ENCODE measurements at places on chromosomes 7 and 10.

DNA sequence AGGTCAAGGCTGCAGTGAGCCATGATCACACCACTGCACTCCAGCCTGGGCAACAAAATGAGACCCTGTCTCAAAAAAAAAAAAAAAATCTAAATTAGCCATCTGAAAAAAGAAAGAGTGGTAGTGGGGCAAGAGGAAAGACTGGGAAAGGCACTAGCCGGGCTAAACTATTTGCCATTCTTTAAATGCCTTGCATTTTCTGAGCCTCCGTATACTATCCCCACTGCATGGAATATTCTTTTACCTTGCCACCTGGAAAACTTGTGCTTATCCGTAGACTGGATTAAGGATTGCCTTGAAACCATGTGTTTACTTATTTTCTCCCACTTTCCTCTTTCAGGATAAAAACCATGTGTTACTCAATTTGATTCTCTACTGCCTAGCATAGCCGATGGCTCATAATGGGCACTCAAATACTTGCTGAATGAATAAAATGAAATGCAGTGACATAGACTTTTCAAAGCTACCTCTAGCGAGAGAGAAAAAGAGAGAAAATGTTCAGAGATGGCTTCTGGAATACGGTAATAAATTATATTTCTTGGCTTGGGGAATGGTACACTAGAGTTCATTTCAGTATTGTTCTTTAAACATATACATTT lies 30.6 kb downstream of the HYCC1 start:
- DNase-seq, result no peak

DNA sequence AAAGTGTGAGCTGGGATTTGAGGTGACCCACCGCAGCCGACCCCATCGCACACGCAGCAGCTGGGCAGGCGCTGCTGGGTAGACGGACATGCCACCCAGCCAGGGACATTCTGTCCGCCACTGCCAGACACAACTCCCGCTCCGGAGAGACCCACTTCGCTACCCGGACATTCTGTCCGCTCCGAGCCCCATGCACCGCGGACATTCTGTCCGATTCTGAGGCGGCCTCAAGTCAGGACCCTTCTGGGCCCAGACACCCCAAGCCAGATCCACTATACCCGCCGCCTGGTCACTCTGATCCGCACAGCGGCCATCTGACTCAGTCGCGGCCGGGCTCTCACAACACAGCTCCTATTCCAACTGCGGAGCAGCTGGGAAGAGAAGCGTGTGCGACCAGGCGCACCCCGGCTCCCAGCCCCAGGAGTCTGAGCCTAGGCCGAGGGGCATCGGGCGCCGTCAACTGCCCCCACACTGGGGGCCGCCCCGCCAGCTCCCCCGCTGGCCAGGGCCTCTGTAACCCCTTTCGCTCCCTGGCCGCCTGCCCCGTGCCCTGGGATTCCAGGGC lies 763 bp downstream of the PITX3 start:
- DNase-seq, result no peak

GRCh38 chr7:26159243-26159642 lies 7.2 kb downstream of the NFE2L3 start:
- DNase-seq, result no peak

DNA sequence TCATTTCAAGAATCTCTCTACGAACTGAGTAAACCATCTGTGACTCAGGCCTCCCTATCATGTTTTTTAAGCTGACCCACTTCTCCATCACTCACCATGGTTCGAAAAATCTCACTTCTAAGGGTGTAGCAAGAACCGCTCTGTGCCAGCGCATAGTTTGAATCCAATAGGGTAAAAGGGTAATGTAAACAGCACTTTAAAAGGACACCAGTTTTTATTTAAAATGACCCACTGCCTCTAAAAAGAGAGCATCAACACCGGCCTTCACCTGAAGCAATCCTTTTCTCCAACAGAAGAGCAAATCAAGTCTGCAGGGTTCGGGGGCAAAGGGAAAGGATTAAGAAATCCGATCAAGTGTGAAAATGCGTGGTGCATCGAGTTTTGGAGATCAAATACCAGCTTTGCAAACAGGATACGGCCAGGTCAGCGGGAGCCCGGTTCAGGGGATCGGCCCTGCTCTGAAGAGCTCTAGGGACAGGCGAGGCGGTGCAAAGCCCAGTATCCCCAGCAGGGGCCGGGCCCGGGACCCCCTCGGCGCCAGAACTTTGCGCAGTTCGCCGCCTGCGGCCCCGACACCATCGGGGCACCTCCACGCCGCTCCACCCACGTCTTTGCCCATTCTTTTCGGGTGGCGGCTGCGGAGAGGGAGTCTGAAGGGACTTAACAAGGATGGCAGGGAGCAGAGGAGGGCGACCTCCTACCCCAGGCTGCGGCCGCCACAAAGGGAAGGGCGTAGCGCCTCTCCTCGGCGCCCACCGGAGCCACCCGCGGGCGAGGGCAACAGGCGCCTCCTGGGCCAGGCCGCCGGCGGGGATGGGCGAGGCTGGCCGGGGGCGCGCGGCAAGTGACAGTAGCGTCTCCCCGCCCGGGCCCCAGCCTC lies 842 bp downstream of the NMT2 start:
- DNase-seq, result peak; percentile 52

DNA sequence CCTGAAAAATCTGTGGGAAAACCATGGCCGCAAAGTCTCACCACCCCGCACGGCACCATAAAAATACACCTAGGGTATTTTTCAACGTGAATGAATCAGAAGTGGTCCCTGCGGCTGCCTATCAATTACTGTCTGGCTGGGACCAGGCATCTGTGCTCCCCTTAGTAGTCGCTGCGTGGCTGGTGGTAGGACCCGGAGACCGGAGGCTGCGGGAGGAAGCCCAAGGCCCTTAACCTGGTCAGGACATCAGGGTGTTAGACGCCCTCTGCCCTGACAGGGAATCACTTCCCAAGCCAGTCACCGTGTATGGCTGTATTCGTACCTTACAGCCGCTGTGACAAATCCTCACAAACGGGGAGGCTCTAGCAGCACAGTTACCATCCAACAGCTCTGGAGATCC lies 141.5 kb upstream of the PPP2R2D start:
- no peak for DNase-seq

DNA sequence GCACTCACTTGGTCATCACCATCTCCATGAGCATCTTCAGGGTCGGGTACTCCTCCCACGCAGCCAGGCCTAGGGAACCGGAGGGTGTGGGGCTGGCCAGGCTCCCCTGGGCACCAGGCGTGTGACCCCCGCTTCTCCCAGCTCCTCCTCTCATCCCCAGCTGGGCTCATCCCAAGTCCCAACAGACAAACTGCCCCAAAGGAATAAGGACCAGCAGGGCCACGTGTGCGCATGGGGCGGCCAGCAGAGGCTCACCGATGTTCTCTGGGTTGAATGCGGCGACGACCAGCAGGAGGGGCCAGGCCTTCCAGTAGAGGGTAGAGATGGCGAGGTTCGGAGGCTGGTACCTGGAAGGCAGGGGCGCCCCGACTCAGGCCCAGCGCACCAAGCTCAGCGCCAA lies 14.9 kb downstream of the INTS1 start:
- DNase-seq, result no peak

GRCh38 chr7:15015545-15016314 lies 113.2 kb upstream of the DGKB start:
- DNase-seq, result peak; percentile 28

- DNase-seq, result no peak
Measured at GRCh38 chr7:129831424-129832058, 121.2 kb downstream of the UBE2H start.

- no peak for DNase-seq
Measured at GRCh38 chr10:121493521-121493920, 104.7 kb downstream of the FGFR2 start.

DNA sequence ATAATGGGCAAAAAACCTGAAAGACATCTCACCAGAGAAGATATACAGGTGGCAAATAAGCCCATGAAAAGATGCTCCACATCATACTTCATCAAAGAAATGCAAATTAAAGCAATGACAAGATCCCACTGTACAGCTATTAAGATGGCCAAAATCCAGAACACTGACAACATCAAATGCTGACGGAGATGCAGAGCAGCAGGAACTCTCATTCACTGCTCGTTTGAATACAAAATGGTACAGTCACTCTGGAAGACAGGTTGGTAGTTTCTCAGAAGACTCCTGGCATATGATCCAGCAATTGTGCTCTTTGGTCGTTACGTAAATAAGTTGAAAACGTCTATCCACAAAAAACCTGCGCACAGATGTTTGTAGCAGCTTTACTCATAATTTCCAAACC lies 35.5 kb downstream of the KIN start:
- no peak for DNase-seq

Data from KG1 (cell line).